ENCODE measurements at places on chromosomes 3 and 15. TPM values are rescaled to one million over a fixed set of nuclear protein-coding genes. Genes with fewer than 3 reads are reported as not detected.

DNA sequence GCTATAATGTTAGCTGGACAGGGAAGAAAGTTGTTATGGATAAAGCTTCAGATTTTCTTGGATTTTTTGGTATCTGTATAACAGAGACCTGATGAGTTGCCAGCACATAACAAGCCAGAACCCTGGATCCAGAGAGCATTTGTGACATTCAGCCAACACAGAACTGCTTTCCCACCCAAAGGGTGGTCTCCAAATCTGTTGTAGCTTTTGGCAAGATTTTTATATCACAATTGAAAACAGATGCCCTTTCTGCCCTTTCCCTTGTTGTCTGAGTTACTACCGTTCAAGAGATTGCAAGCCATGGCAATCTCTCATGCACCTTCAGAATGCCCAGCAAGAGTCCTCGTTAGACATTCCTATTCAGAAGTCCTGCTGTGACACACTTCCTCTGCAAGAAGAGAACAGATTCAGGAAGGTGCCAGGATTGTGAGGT, 107.6 kb upstream of the FGF7 start:
- no peaks in the 10 kb centered on the region for H3K27me3 ChIP-seq
- peaks cover 12% of the 10 kb centered on the region for H3K4me1 ChIP-seq
- H3K27ac ChIP-seq: peak overlapping the region; percentile 27
- no peaks in the 10 kb centered on the region for H3K36me3 ChIP-seq
- peak; percentile 56 for DNase-seq

- H3K27ac ChIP-seq: no peak overlapping the region
- H3K27me3 ChIP-seq: no peaks in the 10 kb centered on the region
- DNase-seq: peak; percentile 11
- H3K4me1 ChIP-seq: no peaks in the 10 kb centered on the region
- no peak overlapping the region for H3K4me3 ChIP-seq
- no peaks in the 10 kb centered on the region for H3K36me3 ChIP-seq
Measured at GRCh38 chr3:114659109-114660061, 365.6 kb downstream of the TIGIT start.

DNA sequence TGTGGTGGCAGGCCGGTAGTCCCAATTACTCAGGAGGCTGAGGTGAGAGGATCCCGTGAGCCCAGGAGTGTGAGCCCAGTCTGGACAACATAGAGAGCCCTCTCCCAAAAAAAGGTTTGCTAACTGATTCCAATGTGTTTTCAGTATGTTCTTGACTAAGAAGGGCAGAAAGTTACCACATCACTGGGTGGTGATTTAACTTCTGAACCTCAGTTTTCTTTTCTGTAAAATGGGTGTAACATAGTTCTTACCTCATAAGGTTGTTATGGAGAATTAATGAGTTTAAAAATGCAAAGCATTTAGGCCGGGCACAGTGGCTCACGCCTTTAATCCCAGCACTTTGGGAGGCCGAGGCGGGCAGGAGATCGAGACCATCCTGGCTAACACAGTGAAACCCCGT, 28.5 kb upstream of the RAF1 start:
- H3K36me3 ChIP-seq: no peaks in the 10 kb centered on the region
- no peak for DNase-seq
- no peaks in the 10 kb centered on the region for H3K27me3 ChIP-seq
- no peak overlapping the region for H3K4me3 ChIP-seq

DNA sequence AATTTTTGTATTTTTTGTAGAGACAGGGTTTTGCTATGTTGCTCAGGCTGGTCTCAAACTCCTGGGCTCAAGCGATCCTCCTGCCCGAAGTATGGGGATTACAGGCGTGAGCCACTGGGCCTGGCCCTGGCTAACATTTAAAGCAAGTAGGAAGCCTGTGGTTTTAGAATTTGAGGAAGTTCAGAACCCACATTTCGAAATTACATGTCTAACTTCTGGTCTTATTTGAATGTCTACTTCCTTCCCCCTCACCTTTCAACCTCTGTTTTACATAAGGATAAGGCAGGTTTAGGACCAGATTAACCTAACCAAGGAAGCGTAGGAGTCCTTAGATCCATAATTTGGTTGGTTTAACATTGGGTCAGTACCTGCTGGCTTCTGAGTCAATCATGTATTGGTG, 120.5 kb upstream of the PROK2 start:
- H3K4me1 ChIP-seq: peaks cover 23% of the 10 kb centered on the region
- DNase-seq: no peak
- no peak overlapping the region for H3K4me3 ChIP-seq
- H3K27me3 ChIP-seq: no peaks in the 10 kb centered on the region

Gene PEX11A
- 4.5 TPM for total RNA-seq

DNA sequence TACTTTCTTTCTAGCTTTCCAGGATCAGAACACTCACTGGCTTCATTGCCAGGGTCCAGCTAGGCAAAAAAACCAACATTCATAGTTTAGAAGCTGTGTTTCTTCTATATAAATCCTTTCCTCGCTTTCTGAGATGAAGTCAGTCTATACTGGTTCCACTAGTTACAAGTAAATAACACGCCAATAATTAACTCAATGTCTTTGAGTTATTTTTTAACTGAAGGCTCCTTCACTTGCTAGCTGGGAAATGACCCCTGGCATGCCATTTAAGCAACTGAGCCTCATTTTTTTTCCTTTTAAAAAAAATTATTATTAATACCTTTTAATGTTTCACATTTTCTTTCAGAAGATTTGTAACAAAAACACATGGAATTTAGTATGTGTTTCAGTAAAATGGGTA, 2.1 kb upstream of the CCDC174 start:
- H3K36me3 ChIP-seq: 0 out of 2 replicates have a peak, but pooled peaks cover 1% of the 10 kb centered on the region
- H3K4me1 ChIP-seq: peaks cover 9% of the 10 kb centered on the region
- DNase-seq: no peak
- no peaks in the 10 kb centered on the region for H3K27me3 ChIP-seq
- H3K27ac ChIP-seq: no peak overlapping the region

GRCh38 chr3:23276913-23277658, 74.0 kb downstream of the UBE2E2 start:
- no peaks in the 10 kb centered on the region for H3K36me3 ChIP-seq
- H3K4me1 ChIP-seq: no peaks in the 10 kb centered on the region
- no peaks in the 10 kb centered on the region for H3K27me3 ChIP-seq
- DNase-seq: no peak

All from GM23338 (cell line).